ENCODE measurements at places on chromosomes 1 and 21.

- no peak overlapping the region for H3K4me3 ChIP-seq
- H3K36me3 ChIP-seq: no peaks in the 10 kb centered on the region
- DNase-seq: no peak
- 0 out of 2 replicates have a peak overlapping the region, but pooled peaks have one; percentile 10 for H3K27ac ChIP-seq
- no peaks in the 10 kb centered on the region for H3K27me3 ChIP-seq
Measured at GRCh38 chr1:193538680-193539079, 352.3 kb upstream of the B3GALT2 start.

DNA sequence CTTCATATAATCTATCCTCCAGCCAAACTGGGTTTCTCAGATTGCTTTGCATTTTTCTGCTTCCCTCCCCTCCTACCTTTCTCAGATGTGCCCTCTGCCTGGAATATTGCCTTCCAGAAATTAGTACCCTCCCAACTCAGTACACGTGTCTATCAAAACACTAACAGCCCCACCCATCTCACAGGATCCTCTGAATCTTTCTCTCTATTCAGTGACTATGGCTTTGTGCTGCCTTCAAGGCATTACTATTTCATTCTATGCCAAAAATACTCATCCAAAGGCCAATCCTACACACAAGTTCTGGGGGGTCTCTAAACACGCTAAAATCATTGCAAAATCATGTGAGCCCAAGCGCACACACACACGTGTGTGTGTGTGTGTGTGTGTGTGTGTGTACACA is 58.4 kb downstream of the ZNF281 start:
- H3K4me3 ChIP-seq: no peak overlapping the region
- H3K27ac ChIP-seq: no peak overlapping the region
- H3K27me3 ChIP-seq: no peaks in the 10 kb centered on the region
- H3K4me1 ChIP-seq: peaks cover 3% of the 10 kb centered on the region

- no peaks in the 10 kb centered on the region for H3K36me3 ChIP-seq
- H3K27ac ChIP-seq: no peak overlapping the region
- peaks cover 28% of the 10 kb centered on the region for H3K4me1 ChIP-seq
- peak; percentile 76 for DNase-seq
- peak overlapping the region; percentile 67 for H3K4me3 ChIP-seq
Measured at GRCh38 chr21:34889676-34890469, 159.2 kb downstream of the RUNX1 start.

GRCh38 chr1:167121375-167122120 is 27.7 kb downstream of the STYXL2 start:
- no peaks in the 10 kb centered on the region for H3K27me3 ChIP-seq
- peak overlapping the region; percentile 62 for H3K27ac ChIP-seq
- H3K4me1 ChIP-seq: peaks cover 30% of the 10 kb centered on the region
- peak; percentile 73 for DNase-seq
- H3K36me3 ChIP-seq: no peaks in the 10 kb centered on the region

DNA sequence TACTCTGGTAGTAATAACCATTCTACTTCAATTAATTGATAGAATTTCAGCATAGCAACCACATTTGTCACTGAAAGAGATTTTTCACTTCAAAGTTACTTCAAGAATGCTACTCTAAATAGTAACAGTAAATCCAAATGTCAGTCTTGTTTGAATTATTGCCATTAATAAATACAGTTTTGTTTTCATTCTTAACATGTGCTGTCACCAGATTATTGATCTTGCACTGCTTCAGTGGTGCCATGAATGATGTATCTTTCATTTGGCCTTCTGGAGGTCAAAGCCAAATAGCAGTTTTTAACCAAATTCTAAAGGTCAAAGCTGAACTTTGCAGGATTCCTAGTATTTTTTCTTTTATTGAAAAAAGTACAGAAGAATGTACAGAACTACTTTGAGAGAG is 199.5 kb downstream of the PATJ start:
- H3K4me1 ChIP-seq: no peaks in the 10 kb centered on the region
- no peak overlapping the region for H3K4me3 ChIP-seq
- peaks cover 8% of the 10 kb centered on the region for H3K36me3 ChIP-seq

GRCh38 chr1:176479971-176480370 is 17.0 kb downstream of the PAPPA2 start:
- no peaks in the 10 kb centered on the region for H3K36me3 ChIP-seq
- H3K27ac ChIP-seq: no peak overlapping the region
- no peak overlapping the region for H3K4me3 ChIP-seq
- peak; percentile 48 for DNase-seq
- no peaks in the 10 kb centered on the region for H3K27me3 ChIP-seq

DNA sequence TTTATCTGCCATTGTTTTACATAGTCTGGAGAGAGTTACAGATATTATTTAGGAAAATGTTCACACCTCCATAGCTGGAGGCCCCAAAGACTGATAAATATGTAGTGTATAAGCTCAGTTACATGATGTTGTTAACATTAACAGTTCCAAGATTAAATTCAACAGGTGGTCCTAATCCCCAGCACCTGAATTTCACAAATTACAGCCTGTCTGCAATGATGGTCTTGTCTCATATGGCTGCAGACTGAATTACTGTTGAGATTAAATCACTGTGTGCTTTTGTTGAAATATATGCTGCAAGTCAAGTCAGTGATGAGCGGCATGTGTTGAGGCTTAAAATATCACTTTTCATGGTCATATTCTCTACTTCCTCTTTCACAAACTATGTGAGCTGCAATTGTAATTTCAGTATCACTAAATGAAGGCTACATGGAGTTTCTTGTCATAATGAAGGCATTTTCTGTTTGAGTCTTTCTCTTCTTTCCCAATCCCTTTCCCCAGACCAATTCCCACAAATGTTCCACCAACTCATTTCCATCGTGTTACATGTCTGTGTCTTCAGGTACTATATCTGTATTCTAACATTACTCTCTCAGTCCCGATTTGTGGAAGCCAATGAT is 4.2 kb downstream of the ST6GALNAC5 start:
- H3K36me3 ChIP-seq: no peaks in the 10 kb centered on the region
- no peak overlapping the region for H3K4me3 ChIP-seq

- H3K4me1 ChIP-seq: peaks cover 20% of the 10 kb centered on the region
- no peak overlapping the region for H3K27ac ChIP-seq
- H3K27me3 ChIP-seq: 0 out of 2 replicates have a peak, but pooled peaks cover 2% of the 10 kb centered on the region
Measured at GRCh38 chr1:53391982-53392381, 64.1 kb upstream of the LRP8 start.

DNA sequence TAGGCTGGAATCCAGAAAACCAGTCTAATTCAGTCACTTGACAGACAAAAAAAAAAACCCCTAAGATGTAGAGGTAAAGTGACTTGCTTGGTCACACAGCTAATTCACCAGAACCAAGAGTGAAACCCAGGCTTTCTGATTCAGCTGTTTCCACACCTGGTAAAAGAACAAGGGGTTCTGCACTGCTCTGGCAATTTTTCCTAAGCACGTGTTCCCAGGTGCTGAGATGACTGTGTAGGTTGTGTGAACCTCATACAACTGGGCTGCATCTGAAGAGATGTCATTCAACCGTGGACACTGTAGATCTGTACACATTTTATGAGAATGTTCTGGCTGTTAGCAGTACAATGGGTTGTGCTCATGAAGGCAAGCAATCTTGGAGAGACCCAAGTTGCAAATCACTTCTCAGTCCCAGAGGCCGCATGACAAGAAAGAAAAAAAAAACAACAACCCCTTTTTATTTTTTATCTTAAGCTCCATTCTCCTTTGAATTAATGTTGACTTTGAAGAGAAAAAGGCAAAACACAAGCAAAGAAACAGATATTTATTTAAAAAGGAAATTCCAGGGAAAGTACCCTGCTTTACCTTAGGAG is 95.4 kb downstream of the INTS7 start:
- no peak overlapping the region for H3K27ac ChIP-seq
- no peak for DNase-seq
- no peak overlapping the region for H3K4me3 ChIP-seq
- peaks cover 7% of the 10 kb centered on the region for H3K4me1 ChIP-seq
- no peaks in the 10 kb centered on the region for H3K36me3 ChIP-seq
- no peaks in the 10 kb centered on the region for H3K27me3 ChIP-seq

DNA sequence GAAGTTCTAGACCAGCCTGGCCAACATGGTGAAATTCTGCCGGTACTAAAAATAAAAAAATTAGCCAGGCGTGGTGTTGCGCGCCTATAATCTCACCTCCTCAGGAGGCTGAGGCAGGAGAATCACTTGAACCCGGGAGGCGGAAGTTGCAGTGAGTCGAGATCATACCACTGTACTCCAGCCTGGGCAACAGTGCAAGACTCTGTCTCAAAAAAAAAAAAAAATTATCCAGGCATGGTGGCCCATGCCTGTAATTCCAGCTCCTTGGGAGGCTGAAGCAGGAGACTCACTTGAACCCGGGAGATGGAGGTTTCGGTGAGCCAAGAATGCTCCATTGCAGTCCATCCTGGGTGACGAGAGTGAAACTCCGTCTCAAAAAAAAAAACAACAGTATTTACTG is 18.5 kb upstream of the RAB42 start:
- no peaks in the 10 kb centered on the region for H3K4me1 ChIP-seq
- no peak for DNase-seq

GRCh38 chr21:25564349-25564948 is 42.8 kb downstream of the MRPL39 start:
- DNase-seq: no peak
- H3K4me3 ChIP-seq: no peak overlapping the region
- H3K27me3 ChIP-seq: peaks cover 33% of the 10 kb centered on the region
- peaks cover 9% of the 10 kb centered on the region for H3K4me1 ChIP-seq
- no peak overlapping the region for H3K27ac ChIP-seq
- H3K36me3 ChIP-seq: no peaks in the 10 kb centered on the region

- DNase-seq: no peak
- H3K27ac ChIP-seq: no peak overlapping the region
- no peak overlapping the region for H3K4me3 ChIP-seq
- H3K36me3 ChIP-seq: no peaks in the 10 kb centered on the region
- H3K27me3 ChIP-seq: no peaks in the 10 kb centered on the region
Measured at GRCh38 chr1:113369699-113370098, 20.6 kb upstream of the MAGI3 start.

GRCh38 chr1:150895618-150896017 is 8.7 kb downstream of the CTXND2 start:
- H3K36me3 ChIP-seq: no peaks in the 10 kb centered on the region
- no peak overlapping the region for H3K27ac ChIP-seq
- no peaks in the 10 kb centered on the region for H3K4me1 ChIP-seq

DNA sequence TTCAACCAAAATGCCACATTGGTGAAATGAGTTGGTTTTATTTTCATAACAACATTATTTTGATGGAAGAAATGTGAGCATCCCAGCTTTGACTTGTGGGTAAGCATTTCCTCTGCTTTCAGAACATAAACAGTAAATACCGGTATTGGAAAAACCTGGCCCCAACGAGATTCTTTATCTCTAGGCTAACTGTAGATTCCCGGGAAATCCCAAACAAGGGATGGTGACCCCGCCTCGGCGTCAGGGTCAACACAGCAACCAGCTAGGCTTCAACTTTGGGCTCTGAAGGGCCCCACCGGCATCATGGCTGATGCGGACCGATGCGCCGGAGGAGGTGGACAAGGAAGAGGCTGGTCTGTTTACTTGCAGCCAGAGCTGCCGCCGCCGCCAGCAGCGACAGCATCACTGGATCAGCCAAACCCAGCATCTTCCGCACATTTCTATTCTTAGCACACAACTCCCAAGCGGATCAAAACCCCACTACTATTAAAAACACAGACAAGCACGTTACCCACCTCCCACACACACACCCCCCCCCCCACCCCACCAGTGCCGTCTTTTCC is 1.1 kb downstream of the AKT3 start:
- peak; percentile 78 for DNase-seq
- H3K36me3 ChIP-seq: no peaks in the 10 kb centered on the region
- H3K4me1 ChIP-seq: 0 out of 2 replicates have a peak, but pooled peaks cover 9% of the 10 kb centered on the region

DNA sequence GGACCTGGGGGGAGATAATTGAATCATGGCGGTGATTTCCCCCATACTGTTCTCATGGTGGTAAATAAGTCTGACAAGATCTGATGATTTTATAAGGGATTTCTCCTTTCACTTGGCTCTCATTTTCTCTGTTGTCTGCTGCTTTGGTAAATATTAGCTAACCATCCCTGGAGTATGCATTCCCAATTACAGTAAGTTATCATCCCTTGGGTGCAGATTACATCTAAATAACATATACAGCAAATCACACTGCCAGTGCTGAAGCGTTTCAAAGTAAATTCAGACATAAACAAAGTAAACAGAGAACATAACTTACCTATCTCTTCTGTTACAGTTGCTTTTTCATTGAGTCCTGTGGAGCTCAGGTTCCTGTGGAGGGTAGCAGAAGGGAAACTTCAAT is 38.6 kb upstream of the IGSF3 start:
- H3K36me3 ChIP-seq: no peaks in the 10 kb centered on the region
- H3K27ac ChIP-seq: no peak overlapping the region
- H3K4me3 ChIP-seq: no peak overlapping the region
- no peaks in the 10 kb centered on the region for H3K27me3 ChIP-seq

GRCh38 chr1:197744979-197745378 is 30.3 kb downstream of the DENND1B start:
- no peak overlapping the region for H3K4me3 ChIP-seq
- no peak overlapping the region for H3K27ac ChIP-seq
- H3K4me1 ChIP-seq: no peaks in the 10 kb centered on the region
- no peak for DNase-seq
- no peaks in the 10 kb centered on the region for H3K27me3 ChIP-seq
